ENCODE measurements at places on chromosomes 3 and 15. TPM values are rescaled to one million over a fixed set of nuclear protein-coding genes. Genes with fewer than 3 reads are reported as not detected.

DNA sequence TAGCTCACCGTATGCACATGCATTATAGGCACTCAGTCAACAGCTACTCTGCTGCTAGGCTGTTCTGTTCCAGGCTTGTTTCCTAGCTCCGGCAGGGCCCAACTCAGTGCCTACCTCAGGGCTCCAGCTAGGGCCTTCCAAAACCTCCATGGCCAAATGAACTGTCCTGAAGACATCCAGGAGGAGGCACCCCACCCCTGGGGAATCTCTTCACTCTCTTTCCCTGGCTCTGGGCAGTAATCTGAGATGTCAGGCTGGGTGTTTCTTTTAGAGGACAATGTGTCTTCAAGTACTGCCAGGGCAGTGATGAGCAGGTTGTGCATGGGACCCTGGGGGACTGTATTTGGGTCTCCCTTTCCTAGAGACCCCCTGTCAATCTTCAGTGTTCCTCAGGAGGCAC, 38.3 kb upstream of the TPM1 start:
- no peak for DNase-seq

DNA sequence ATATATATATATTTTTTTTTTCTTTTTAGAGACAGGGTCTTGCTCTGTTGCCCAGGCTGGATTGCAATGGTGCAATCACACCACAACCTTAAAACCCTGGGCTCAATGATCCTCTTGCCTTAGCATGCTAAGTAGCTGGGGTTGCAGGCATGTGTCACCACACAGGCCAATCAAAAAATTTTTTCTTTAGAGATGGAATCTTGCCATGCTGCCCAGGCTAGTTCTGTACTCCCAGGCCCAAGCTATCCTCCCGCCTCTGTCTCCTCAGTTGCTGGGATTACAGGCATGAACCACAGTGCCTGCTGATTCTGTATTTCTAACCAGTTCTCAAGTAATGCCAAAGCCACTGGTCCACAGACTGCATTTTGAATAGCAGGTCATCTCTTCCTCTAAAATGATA, 291.3 kb upstream of the ZPLD1 start:
- no peak for DNase-seq

The ZNF80 gene
- polyA plus RNA-seq: not detected

- no peak for DNase-seq
These were observed 11.6 kb downstream of the PHLDB2 start for GRCh38 chr3:111870620-111871019.

The TUBGCP4 gene
- 14.0 TPM for polyA plus RNA-seq

The UROC1 gene
- polyA plus RNA-seq: not detected

DNA sequence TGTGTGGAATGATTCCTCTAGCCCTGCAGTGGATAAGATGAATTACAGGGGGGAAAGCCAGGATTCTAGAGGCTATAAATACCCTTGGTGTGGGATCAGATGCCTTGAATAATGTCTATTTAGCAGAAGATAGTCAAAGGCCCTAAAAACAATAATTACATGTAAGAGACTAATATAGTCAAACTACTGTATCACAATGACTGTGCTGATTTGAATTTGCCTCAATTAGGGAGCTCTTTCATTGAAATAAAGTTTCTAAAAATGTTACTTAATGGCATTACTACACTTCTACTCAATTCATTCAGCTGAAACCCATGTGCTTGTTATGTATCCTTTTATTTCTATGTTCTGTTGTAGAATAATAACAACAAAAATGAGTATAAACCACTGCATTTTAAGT, 915.6 kb downstream of the TUSC7 start:
- DNase-seq: no peak

DNA sequence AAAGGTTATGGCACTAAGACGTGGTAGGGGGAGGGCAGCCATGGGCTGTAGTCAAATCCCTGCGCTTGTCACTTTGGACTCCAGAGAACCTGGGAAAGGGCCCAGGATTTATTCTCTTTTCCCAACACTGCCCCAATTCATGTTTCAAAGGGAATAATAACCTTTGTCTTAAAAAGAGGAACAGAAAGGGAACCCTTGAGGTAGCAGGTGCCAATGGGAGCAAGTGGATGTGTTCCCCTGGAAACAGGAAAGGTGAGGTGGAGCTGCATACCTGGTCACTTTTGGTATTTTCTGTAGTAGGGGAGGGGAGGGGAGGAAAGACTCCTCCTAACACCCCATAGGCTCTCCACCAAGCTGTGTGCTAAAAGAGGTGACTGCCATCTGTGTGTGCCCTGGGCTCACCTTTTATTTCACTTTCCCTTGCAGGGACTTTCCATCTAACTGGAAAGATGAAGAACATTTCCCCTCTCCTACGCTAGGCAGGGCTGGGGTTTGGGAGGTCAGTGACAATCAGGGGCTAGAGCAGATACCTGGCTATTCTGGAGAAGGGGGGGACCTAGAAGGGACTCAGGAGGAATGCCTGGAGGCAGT, 6.1 kb upstream of the CHST14 start:
- DNase-seq: no peak

- no peak for DNase-seq
These were observed 689.6 kb upstream of the NECTIN3 start for GRCh38 chr3:110381992-110382391.

- no peak for DNase-seq
These were observed 1.1 kb downstream of the HHATL start for GRCh38 chr3:42701371-42702065.

GRCh38 chr3:193819117-193820010, 226.4 kb downstream of the OPA1 start:
- no peak for DNase-seq

- DNase-seq: no peak
These were observed 41.6 kb downstream of the WNT5A start for GRCh38 chr3:55445551-55445950.
